ENCODE measurements at places on chromosomes 3 and 15.

- peak; percentile 85 for DNase-seq
- peak overlapping the region; percentile 26 for H3K27ac ChIP-seq
- H3K4me1 ChIP-seq, result peaks cover 19% of the 10 kb centered on the region
- no peak overlapping the region for H3K4me3 ChIP-seq
Measured at GRCh38 chr3:11514191-11514821, 129.4 kb downstream of the VGLL4 start.

DNA sequence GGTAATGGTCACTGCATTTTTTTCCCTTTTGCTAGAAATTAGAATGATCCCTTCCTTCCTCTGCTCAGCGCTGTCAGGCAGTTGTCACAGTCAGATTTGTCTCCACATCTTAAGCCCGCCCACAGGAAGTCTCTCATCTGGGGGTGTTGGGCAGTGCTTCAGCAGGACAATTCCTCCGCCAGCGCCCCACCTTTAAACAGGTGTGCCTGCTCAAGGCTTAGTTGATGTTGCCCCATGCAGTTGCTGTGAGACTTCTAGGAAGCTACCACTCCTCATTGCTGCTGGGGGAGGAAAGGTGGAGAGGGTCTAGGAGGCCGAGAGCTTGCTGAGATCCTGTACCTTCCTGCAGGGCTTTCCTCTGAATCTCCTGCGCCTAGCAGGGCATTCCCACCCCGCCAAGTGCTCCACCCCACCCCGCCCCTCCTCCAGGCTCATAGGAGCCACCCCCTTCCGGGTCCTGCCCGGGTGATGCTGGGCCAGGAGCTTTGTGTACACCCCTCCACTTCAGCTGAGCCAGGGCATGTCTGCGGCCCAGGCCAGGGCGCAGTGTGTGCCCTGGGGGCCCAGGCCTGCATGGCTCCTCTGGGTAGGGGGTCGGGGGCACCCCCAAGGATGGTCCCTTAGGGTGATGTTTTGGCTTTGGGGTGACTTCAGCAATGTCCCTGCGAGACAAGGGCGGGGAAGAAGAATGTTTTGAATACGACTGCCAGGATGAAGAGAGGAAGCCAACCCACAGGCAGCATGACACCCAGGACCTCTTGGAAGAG, 68.7 kb downstream of the TRAK1 start:
- H3K36me3 ChIP-seq, result no peaks in the 10 kb centered on the region
- H3K4me3 ChIP-seq, result no peak overlapping the region
- DNase-seq, result no peak
- no peaks in the 10 kb centered on the region for H3K27me3 ChIP-seq
- H3K27ac ChIP-seq, result no peak overlapping the region

- H3K27me3 ChIP-seq, result peaks cover 2% of the 10 kb centered on the region
- no peak overlapping the region for H3K4me3 ChIP-seq
- H3K27ac ChIP-seq, result no peak overlapping the region
Measured at GRCh38 chr3:72265256-72266015, 480.5 kb upstream of the PROK2 start.

DNA sequence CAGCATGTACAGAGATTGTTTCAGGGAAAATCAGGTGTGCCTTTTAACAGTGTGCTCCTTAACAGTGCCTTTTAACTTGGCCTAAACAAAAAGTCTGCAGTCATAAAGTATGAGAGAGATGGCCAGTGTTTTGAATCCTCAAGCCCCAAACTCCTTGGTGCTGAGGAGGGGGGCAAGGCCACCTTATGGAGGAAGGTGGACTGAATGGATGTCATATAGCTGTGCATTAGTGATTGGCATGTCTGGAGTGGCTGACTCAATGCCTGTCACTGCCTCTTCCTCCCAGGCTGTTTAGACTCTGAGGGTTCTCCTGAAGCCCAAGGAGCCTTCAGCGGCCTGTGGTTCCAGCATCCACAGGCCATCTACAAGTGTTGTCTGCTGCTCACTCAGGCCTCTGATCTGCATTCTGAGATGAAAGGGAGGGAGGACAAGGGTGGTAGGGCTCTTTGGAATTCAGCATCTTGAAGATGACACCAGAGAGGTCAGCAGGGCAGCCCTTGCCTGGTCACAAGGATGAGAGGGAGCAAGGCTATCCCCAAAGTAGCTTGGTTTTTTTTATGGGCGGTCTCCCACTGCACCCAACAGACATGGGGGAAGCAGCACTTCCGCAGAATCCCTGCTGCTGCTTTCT, 1.5 kb downstream of the FOXL2NB start:
- no peak for DNase-seq
- H3K27me3 ChIP-seq, result peaks cover 86% of the 10 kb centered on the region
- H3K27ac ChIP-seq, result no peak overlapping the region

- no peak for DNase-seq
- H3K36me3 ChIP-seq, result no peaks in the 10 kb centered on the region
- no peak overlapping the region for H3K4me3 ChIP-seq
- no peak overlapping the region for H3K27ac ChIP-seq
- H3K4me1 ChIP-seq, result peaks cover 7% of the 10 kb centered on the region
Measured at GRCh38 chr15:39365873-39366272, 215.0 kb upstream of the THBS1 start.

- H3K27me3 ChIP-seq, result no peaks in the 10 kb centered on the region
- no peaks in the 10 kb centered on the region for H3K36me3 ChIP-seq
- no peaks in the 10 kb centered on the region for H3K4me1 ChIP-seq
- no peak overlapping the region for H3K4me3 ChIP-seq
- H3K27ac ChIP-seq, result no peak overlapping the region
Measured at GRCh38 chr15:42612367-42612912, 37.0 kb downstream of the STARD9 start.

DNA sequence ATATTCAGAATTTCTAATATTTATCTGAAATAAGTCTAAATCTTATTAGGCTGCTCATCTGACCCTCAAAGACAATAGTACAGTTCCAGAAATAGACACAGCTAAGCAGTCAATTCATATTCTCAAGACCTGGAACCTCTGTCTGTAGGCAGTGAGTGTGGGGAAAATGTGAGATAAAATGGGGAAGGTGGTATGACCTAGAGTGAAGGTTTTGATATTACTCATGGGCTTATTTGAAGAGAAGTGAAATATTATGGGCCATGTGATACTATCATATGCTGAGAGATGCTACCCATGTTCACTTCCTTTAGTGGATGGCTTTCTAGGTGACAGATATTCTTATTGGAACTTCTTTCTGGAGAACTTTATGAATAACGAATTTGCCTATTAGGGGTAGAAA, 33.5 kb downstream of the TGFBR2 start:
- H3K4me3 ChIP-seq, result no peak overlapping the region
- no peaks in the 10 kb centered on the region for H3K36me3 ChIP-seq
- peaks cover 8% of the 10 kb centered on the region for H3K4me1 ChIP-seq
- DNase-seq, result no peak

- H3K36me3 ChIP-seq, result no peaks in the 10 kb centered on the region
- DNase-seq, result peak; percentile 56
- no peaks in the 10 kb centered on the region for H3K4me1 ChIP-seq
- no peaks in the 10 kb centered on the region for H3K27me3 ChIP-seq
- no peak overlapping the region for H3K27ac ChIP-seq
Measured at GRCh38 chr15:32747921-32748342, 30.1 kb downstream of the GREM1 start.

- DNase-seq, result peak; percentile 93
- H3K36me3 ChIP-seq, result no peaks in the 10 kb centered on the region
- H3K4me1 ChIP-seq, result peaks cover 27% of the 10 kb centered on the region
- no peak overlapping the region for H3K27ac ChIP-seq
- no peaks in the 10 kb centered on the region for H3K27me3 ChIP-seq
- no peak overlapping the region for H3K4me3 ChIP-seq
Measured at GRCh38 chr3:150145659-150146058, 175.0 kb upstream of the PFN2 start.

GRCh38 chr3:172145031-172145686, 105.8 kb downstream of the FNDC3B start:
- no peak for DNase-seq
- no peaks in the 10 kb centered on the region for H3K36me3 ChIP-seq
- no peak overlapping the region for H3K4me3 ChIP-seq
- H3K4me1 ChIP-seq, result peaks cover 15% of the 10 kb centered on the region

DNA sequence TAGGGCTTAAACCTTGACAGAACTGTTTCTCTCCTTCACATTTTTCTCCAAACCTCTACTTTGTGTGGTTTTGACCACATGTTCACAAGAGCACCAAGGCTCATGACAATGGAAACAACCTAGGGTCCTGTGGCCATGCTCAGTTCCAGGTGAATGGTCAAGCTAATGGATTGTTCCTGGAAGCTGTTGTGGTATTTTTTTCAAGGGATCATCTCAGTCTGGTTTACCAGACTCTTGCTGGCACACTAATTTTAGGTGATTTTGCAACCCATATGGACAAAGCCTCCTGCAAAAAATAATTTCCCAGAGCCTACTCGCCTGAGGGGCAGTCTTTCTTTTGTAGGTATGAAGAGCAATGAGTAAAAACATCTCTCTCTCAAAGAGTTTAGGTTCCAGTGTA, 67.2 kb downstream of the LSAMP start:
- no peak overlapping the region for H3K27ac ChIP-seq
- H3K4me1 ChIP-seq, result no peaks in the 10 kb centered on the region
- DNase-seq, result no peak
- no peaks in the 10 kb centered on the region for H3K36me3 ChIP-seq

- no peaks in the 10 kb centered on the region for H3K4me1 ChIP-seq
- no peaks in the 10 kb centered on the region for H3K27me3 ChIP-seq
- H3K4me3 ChIP-seq, result no peak overlapping the region
Measured at GRCh38 chr3:150141790-150142326, 171.2 kb upstream of the PFN2 start.

DNA sequence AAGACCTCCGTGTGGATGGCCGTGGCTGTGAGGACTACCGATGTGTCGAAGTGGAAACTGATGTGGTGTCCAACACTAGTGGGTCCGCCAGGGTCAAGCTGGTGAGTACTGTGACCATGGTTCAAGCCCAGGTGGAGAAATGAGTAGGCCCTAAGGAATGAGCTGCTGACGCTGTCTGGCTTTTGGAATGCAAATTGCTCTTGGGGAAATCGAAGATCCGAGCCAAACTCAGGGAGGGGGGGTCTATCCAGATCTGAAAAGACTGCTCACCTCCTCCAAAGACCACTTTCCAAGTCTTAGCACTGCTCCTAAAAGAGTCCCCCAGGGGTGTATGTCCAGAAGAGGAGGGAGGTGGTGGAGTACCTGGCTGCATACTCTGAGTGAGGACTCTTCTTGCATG, 13.1 kb downstream of the EXOSC7 start:
- peaks cover 3% of the 10 kb centered on the region for H3K36me3 ChIP-seq
- no peak overlapping the region for H3K27ac ChIP-seq
- H3K4me1 ChIP-seq, result peaks cover 14% of the 10 kb centered on the region
- peak; percentile 37 for DNase-seq
- H3K27me3 ChIP-seq, result no peaks in the 10 kb centered on the region

DNA sequence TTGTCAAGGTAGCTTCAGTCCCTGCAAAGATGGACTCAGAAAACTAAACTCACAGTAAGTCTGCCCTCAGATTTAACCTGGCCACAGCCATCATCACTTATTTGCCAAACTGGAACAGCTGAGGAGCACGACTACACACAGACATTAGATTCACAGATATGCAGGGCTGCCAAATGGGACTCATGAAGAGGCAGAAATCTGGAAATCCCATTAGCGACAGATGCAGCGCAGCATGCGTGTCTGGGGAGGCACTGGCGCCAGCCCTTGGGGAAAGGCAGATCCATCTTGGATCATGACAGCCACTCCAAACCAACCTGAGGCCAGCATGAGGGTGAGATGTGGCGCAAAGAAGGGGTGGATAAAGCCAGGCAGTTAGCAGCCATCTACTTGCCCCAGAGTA, 160.7 kb upstream of the TSC22D2 start:
- no peaks in the 10 kb centered on the region for H3K27me3 ChIP-seq
- H3K27ac ChIP-seq, result no peak overlapping the region
- peaks cover 26% of the 10 kb centered on the region for H3K4me1 ChIP-seq
- no peaks in the 10 kb centered on the region for H3K36me3 ChIP-seq

- H3K4me1 ChIP-seq, result no peaks in the 10 kb centered on the region
- H3K36me3 ChIP-seq, result no peaks in the 10 kb centered on the region
- H3K27ac ChIP-seq, result no peak overlapping the region
- no peaks in the 10 kb centered on the region for H3K27me3 ChIP-seq
Measured at GRCh38 chr15:86347245-86347644, 267.6 kb downstream of the AGBL1 start.

- no peak overlapping the region for H3K4me3 ChIP-seq
- H3K27me3 ChIP-seq, result no peaks in the 10 kb centered on the region
- H3K27ac ChIP-seq, result no peak overlapping the region
- DNase-seq, result no peak
Measured at GRCh38 chr3:27591312-27592210, 107.4 kb upstream of the SLC4A7 start.

DNA sequence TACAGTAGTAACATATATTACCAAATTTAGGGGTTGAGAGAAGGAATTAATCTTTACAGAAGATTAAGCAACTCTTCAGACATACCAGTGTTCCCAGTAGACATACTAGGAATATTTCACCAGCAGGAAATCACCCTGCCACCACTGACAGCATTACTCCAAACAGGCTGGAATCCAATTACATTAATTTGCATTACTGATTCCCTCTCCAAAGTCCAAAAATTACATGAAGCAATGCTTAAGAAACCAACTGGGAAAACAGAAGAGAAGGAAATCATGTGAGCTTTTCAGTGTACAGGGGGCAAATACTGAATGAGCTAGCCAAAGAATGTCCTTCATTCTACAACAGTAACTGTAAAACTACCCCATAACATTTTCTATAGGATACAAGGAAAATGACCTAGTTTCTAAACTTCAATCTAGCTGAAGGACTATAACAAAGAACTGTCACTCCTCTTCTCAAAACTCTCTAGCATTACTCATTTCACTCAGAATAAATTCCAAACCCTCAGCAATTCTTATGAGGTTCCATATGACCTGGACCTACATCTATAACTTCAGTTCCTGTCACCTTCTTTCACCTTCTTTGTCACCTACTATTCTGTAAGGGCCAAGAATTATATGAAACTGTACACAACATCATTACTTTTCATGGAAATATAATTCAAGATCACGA, 72.7 kb downstream of the INO80 start:
- H3K4me1 ChIP-seq, result peaks cover 2% of the 10 kb centered on the region
- no peaks in the 10 kb centered on the region for H3K27me3 ChIP-seq
- H3K27ac ChIP-seq, result no peak overlapping the region

DNA sequence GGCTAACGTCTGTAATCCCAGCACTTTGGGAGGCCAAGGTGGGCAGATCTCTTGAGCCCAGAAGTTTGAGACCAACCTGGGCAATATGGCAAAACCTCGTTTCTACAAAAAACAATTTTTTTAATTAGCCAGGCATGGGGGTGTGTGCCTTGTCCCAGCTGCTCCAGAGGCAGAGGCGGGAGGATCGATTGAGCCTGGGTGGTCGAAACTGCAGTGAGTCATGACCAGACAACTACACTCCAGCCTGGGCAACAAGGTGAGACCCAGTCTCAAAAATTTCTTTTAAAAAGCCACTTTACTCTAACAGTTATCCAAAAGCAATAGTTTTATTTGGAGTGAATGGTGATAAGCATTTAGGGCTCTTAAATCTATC, 12.5 kb downstream of the TRIM59 start:
- peaks cover 1% of the 10 kb centered on the region for H3K36me3 ChIP-seq
- no peak overlapping the region for H3K4me3 ChIP-seq
- DNase-seq, result no peak
- H3K4me1 ChIP-seq, result peaks cover 2% of the 10 kb centered on the region
- no peak overlapping the region for H3K27ac ChIP-seq

- no peak for DNase-seq
- H3K27me3 ChIP-seq, result no peaks in the 10 kb centered on the region
- peaks cover 10% of the 10 kb centered on the region for H3K4me1 ChIP-seq
Measured at GRCh38 chr3:8882642-8883041, 80.6 kb downstream of the RAD18 start.

GRCh38 chr15:66574596-66574950, 8.8 kb upstream of the LCTL start:
- no peak for DNase-seq
- no peak overlapping the region for H3K4me3 ChIP-seq
- H3K4me1 ChIP-seq, result no peaks in the 10 kb centered on the region
- peak overlapping the region; percentile 31 for H3K27ac ChIP-seq
- H3K27me3 ChIP-seq, result no peaks in the 10 kb centered on the region

- no peak for DNase-seq
- H3K4me1 ChIP-seq, result no peaks in the 10 kb centered on the region
- no peaks in the 10 kb centered on the region for H3K36me3 ChIP-seq
Measured at GRCh38 chr3:81782585-81782984, 21.1 kb upstream of the GBE1 start.

Measured in fibroblast of lung (primary cell).